Activated T-cell treated with anti-CD3 and anti-CD28 coated beads, Interleukin-2, amount 50 U/mL, for 24 hours (primary cell): ENCODE measurements at places on chromosomes 13 and 19.

- no peak for DNase-seq
- H3K27ac ChIP-seq = no peak overlapping the region
- no peaks in the 10 kb centered on the region for H3K36me3 ChIP-seq
- H3K4me3 ChIP-seq = no peak overlapping the region
- no peaks in the 10 kb centered on the region for H3K27me3 ChIP-seq
- H3K4me1 ChIP-seq = peaks cover 2% of the 10 kb centered on the region
Measured at GRCh38 chr13:23639674-23640073, 69.5 kb downstream of the TNFRSF19 start.

DNA sequence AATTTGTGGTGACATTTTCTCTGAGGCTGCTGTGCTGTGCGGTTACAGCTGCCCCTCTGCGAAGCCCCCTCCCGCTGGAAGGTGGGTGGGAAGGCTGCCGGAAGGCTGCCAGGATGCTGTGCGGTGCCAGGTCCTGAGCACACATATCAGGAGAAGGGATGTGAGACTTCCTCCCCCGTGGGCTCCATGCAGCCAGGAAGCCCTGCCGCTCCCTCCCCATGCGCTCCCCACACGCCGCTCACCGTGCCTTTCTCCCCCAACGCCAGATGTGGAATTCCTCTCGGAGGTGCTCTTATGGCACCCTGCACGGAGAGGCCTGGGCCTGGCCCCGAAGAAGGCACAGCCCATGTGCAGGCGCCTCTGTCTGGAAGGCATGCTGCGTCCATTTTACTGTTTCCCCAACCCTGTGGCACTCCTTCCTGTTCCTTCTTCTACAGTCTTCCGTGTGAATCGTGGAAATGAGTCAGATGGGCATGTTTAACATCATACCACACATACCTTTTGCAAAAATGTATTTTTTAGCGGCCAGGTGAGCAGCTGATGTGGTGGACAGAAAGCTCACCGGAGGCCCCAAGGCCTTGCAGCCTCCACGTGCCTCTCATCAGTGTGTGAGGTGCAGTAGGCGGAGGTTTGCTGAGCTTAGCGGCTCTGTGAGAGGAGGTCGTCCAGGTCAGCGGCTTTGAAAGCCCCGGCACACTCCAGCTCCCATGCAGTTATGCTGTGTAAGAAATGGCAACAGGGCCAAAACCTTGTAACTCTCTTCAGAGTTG is 88.0 kb downstream of the ATP11A start:
- H3K4me1 ChIP-seq = peaks cover 35% of the 10 kb centered on the region
- DNase-seq = peak; percentile 18
- H3K36me3 ChIP-seq = peaks cover 15% of the 10 kb centered on the region
- no peak overlapping the region for H3K27ac ChIP-seq

- H3K27me3 ChIP-seq = no peaks in the 10 kb centered on the region
- peak overlapping the region; percentile 50 for H3K4me3 ChIP-seq
- DNase-seq = peak; percentile 73
- H3K4me1 ChIP-seq = peaks cover 77% of the 10 kb centered on the region
- H3K27ac ChIP-seq = peak overlapping the region; percentile 98
Measured at GRCh38 chr13:40206241-40207000, 460.0 kb downstream of the FOXO1 start.

- peaks cover 2% of the 10 kb centered on the region for H3K36me3 ChIP-seq
- peaks cover 4% of the 10 kb centered on the region for H3K4me1 ChIP-seq
- H3K27ac ChIP-seq = no peak overlapping the region
- no peak for DNase-seq
Measured at GRCh38 chr13:73077865-73078264, 19.1 kb downstream of the KLF5 start.

- H3K4me3 ChIP-seq = no peak overlapping the region
- H3K27me3 ChIP-seq = no peaks in the 10 kb centered on the region
- peaks cover 13% of the 10 kb centered on the region for H3K4me1 ChIP-seq
- peaks cover 21% of the 10 kb centered on the region for H3K36me3 ChIP-seq
Measured at GRCh38 chr13:100112186-100112838, 23.4 kb downstream of the PCCA start.

- peaks cover 48% of the 10 kb centered on the region for H3K4me1 ChIP-seq
- no peak for DNase-seq
- no peak overlapping the region for H3K27ac ChIP-seq
Measured at GRCh38 chr13:24615911-24616472, 64.2 kb upstream of the ATP12A start.

DNA sequence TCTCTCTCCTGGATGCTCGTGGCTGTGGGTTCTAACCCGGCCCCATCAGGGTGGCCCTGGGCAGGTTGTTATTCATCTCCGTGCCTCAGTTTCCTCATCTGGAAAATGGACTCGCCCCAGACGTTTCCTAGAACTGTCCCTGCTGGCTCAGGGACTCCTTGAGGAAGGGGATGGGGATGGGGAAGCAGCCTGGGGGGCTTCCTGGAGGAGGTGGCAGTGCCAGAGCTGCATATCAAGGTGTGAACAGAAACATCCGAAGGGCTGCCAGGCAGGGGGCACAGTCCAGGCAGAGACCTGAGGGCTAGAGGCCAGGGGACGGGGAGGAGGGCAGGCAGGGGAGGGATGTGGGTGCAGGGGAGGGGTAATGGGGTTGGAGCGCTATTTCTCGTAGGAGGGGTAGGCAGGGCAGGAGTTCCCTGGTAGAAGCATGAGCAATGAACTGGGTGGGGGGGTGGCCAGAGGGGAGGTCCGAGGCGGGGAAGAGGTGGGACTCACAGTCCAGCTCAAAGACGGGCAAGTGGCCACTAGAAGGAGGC is 3.6 kb upstream of the ELANE start:
- H3K27me3 ChIP-seq = peaks cover 66% of the 10 kb centered on the region
- no peak overlapping the region for H3K4me3 ChIP-seq
- H3K36me3 ChIP-seq = no peaks in the 10 kb centered on the region

DNA sequence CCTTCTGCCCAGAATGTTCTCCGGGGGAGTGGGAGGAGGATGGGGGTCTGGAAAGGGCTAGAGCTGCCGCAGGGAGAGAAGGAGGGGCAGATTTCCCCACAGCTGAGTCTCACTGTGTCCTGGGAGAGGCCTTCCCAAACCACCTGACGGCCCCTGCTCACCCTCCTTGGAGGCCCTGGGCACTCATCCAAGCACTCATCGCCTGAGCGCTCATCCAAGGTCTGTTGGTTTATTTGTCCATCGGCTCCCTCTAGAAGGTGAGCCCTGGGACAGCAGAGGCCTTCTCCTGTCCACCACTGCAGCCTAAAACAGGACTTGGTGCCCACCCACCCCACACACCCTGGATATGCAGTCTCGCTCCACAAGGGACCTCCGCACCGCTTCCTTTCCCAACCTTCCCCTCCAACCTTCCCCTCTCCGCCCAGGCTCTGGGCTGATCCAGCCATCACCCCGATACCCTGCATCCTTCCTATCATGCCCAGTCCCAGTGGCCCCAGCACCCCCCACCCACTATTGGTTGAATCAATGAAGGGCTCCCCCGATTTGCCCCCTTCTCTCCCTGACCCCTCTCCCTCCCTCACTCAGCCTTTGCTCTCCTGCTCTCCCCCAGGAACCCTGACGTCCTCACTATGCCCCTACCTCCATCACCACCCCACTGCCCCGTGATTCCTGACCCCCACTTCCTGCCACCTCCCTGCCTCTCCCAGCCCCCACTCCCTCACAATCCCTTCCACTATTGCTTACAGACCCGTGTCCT is 1.7 kb downstream of the UBXN6 start:
- H3K27ac ChIP-seq = peak overlapping the region; percentile 89
- peaks cover 23% of the 10 kb centered on the region for H3K36me3 ChIP-seq
- peaks cover 17% of the 10 kb centered on the region for H3K4me1 ChIP-seq
- peak overlapping the region; percentile 81 for H3K4me3 ChIP-seq
- no peaks in the 10 kb centered on the region for H3K27me3 ChIP-seq

- DNase-seq = no peak
- no peaks in the 10 kb centered on the region for H3K36me3 ChIP-seq
- H3K27ac ChIP-seq = no peak overlapping the region
Measured at GRCh38 chr19:30873691-30874090, 475.5 kb downstream of the TSHZ3 start.

DNA sequence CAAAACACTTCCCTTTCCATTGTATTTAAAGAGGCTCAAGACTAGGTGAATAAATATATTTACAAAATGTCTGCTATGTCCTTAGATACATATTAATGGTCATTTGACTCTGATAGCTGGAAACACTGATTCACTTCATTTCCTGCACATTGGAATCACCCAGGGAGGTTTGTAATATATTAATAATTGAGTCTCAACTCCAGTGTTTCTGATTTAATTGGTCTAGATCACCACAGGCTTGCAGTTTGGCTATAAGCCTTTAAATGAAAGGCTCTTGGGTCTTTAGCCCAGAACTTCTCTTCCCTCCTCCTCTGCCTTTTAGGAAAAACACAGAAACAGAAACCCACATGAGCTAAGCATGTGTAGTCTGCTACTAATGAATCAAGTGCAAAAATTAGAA is 378.0 kb downstream of the TBC1D4 start:
- no peak overlapping the region for H3K27ac ChIP-seq
- no peaks in the 10 kb centered on the region for H3K4me1 ChIP-seq
- DNase-seq = no peak
- no peak overlapping the region for H3K4me3 ChIP-seq

- no peaks in the 10 kb centered on the region for H3K36me3 ChIP-seq
- no peak overlapping the region for H3K4me3 ChIP-seq
- DNase-seq = no peak
- H3K4me1 ChIP-seq = peaks cover 25% of the 10 kb centered on the region
Measured at GRCh38 chr19:49518033-49518432, 5.6 kb downstream of the FCGRT start.

GRCh38 chr13:23744315-23744714 is 144.9 kb downstream of the MIPEP start:
- DNase-seq = no peak
- H3K4me1 ChIP-seq = peaks cover 29% of the 10 kb centered on the region
- no peaks in the 10 kb centered on the region for H3K27me3 ChIP-seq
- no peak overlapping the region for H3K27ac ChIP-seq
- H3K36me3 ChIP-seq = peaks cover 4% of the 10 kb centered on the region
- no peak overlapping the region for H3K4me3 ChIP-seq

DNA sequence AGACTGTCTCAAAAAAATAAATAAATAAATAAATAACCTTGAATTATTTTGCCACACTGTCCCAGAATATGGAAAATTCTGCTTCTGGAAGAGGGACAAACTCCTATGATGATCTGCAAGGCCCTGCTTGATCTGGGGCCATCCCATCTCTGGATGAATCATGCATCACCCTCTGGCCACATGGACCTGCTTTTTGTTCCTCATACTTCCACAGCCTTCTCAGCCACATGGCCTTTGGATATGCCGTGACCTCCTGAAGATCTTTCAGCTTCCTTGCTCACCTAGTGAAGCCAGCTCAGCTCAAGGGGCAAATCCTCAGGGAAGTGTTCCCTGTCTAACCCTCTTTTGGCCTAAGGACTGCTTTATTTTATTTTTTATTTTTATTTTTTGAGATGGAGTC is 10.3 kb downstream of the IER2 start:
- peaks cover 2% of the 10 kb centered on the region for H3K36me3 ChIP-seq
- peak overlapping the region; percentile 18 for H3K4me3 ChIP-seq
- no peak for DNase-seq
- peak overlapping the region; percentile 81 for H3K27ac ChIP-seq
- H3K27me3 ChIP-seq = no peaks in the 10 kb centered on the region
- peaks cover 73% of the 10 kb centered on the region for H3K4me1 ChIP-seq

- H3K36me3 ChIP-seq = no peaks in the 10 kb centered on the region
- no peak overlapping the region for H3K4me3 ChIP-seq
- H3K27ac ChIP-seq = no peak overlapping the region
- H3K27me3 ChIP-seq = no peaks in the 10 kb centered on the region
- no peaks in the 10 kb centered on the region for H3K4me1 ChIP-seq
Measured at GRCh38 chr13:33934951-33935371, 117.0 kb downstream of the RFC3 start.

- peak overlapping the region; percentile 97 for H3K27ac ChIP-seq
- H3K36me3 ChIP-seq = peaks cover 61% of the 10 kb centered on the region
- DNase-seq = peak; percentile 75
Measured at GRCh38 chr19:35267353-35267817, 1.4 kb upstream of the USF2 start.

DNA sequence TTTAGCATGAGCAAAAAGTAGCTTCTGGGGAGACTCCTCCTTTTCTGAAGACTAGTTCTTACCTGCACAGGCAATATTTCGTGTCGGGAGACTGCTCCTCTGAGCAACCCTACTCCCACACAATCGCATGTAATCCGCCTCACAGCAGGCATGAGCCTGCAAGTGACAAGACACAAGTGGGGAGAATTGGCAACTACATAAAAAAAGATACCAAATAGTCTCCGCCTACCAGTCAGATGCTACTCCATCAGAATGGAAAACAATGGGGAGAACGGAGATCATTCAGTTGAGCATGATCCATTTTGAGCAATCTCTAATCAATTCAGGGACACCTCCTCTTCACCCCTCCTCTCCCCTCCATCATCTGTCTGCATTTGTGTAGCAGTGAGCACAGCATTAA is 321.0 kb downstream of the COG6 start:
- H3K27ac ChIP-seq = no peak overlapping the region
- no peaks in the 10 kb centered on the region for H3K36me3 ChIP-seq
- peaks cover 4% of the 10 kb centered on the region for H3K4me1 ChIP-seq
- no peak for DNase-seq
- no peak overlapping the region for H3K4me3 ChIP-seq

DNA sequence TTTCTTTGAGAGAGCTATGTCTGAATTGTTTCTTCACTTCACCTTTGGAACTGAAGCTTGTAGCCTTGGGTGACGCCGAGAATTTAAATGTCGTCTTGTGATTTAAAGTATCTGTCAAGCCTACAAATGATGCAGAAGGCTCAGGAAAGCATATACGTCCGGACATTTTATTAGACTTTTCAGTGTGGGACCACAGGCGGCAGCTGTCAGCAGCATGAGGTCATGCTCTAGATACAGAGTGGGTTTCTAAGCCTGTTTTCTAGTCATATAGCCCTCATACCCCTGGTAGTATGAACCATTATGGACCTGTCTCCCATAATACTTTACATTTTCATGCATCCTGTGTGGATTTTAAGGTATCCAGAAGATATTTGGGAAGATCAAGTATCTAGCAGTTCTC is 212.3 kb downstream of the ATP8A2 start:
- H3K4me1 ChIP-seq = no peaks in the 10 kb centered on the region
- no peak overlapping the region for H3K27ac ChIP-seq
- H3K36me3 ChIP-seq = no peaks in the 10 kb centered on the region
- peaks cover 34% of the 10 kb centered on the region for H3K27me3 ChIP-seq

DNA sequence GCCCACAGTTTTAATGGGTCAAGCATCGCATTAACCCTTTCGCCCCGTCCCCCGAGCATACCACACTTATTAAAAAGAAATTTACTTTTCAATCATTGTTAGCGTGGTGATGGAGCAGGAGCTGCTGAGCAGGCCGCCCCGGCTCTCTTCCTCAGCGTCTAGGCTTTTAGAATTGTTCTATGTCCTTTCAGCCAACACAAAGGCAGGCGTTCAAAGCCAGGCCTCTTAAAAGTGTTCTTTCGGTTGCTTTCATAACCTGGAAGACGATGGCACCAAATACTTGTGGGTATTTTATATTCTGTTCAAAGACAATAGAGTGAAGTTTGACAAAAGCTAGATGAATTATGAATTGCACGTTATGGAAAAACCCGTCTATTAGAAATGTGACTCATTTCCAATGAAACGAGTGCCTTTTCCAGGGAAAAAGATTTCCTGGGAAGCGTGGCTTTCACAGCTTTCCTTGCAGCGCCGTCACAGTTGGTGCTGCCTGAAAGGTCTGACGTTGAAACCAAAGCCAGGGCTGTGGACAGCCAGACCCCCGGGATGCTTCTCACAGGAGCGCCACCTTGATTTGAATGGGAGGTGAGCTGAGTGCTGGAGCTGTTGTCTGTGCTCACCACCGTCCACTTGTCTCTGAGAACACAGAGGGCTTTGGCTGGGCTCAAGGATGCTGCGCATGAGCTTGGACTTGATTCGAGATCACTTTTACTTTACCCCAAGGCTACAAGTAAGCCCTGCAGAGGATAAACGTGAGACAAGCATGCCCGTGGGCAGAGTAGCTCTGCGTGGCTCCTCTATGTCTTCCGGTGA is 78.8 kb downstream of the SOX1 start:
- peaks cover 15% of the 10 kb centered on the region for H3K27me3 ChIP-seq
- no peaks in the 10 kb centered on the region for H3K36me3 ChIP-seq
- no peak for DNase-seq
- H3K4me3 ChIP-seq = no peak overlapping the region
